ENCODE measurements at places on chromosomes 12 and 14. TPM values are rescaled to one million over a fixed set of nuclear protein-coding genes. Genes with fewer than 3 reads are reported as not detected.

- peak; percentile 22 for DNase-seq
Observed at GRCh38 chr14:61326847-61327246, 5.5 kb downstream of the PRKCH start.

- peak; percentile 66 for DNase-seq
Observed at GRCh38 chr14:37594971-37595808, at the start of the genes FOXA1 and TTC6. Gene FOXA1, minus strand, starts transcription at chr14:37595249. Its CDS starts 277 bp downstream, at chr14:37594972. Gene TTC6, plus strand, starts transcription at chr14:37595629. Its CDS starts 26,436 bp downstream, at chr14:37622065.

ZDHHC22 gene
- 0.60 TPM for total RNA-seq

ZFHX2 gene
- 4.8 TPM for total RNA-seq

C12orf57 gene
- total RNA-seq = 226 TPM
